ENCODE measurements at places on chromosomes 1 and 21. TPM values are rescaled to one million over a fixed set of nuclear protein-coding genes. Genes with fewer than 3 reads are reported as not detected.

Gene PLCH2
- total RNA-seq = 90.0 TPM

Gene TINAGL1
- total RNA-seq = 218 TPM

Gene SELE
- total RNA-seq = 5.4 TPM

Gene PLEKHN1
- total RNA-seq = 28.5 TPM

Gene UBE2U
- total RNA-seq = not detected

Gene FCN3
- 2.1 TPM for total RNA-seq

Gene LMX1A
- total RNA-seq = not detected

DNA sequence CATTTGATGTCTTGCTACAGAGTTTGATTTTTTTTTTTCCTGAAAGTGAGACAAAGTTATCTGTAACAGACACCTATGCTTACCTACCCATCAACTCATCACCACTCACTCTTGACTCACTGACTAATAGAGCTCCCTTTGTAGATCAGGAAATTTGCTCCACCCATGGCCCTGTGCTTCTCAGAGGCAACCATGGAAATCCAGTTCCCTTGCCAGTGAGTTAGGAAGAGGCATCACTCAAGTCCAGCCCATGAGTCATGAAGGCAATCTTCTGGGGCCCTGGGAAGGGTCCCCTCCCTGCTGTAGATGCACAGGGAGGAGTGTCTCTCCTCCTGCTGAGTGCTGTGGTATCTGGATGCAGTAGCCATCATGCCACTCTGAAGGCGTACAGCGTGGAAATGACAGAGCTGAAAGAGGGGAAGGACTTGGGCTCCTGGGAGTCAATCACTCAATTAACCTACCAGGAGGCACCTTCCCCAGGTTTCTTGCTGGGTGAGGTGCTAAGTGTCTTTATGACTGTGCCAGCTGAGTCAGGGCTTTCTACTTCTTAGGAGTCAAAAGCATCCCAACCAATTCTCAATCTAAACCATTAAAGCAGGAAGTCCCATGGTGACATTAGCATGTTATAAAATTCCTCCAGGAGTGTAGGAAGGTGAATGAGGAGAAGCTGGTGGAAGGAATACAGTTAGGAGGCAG, 56.1 kb downstream of the DNTTIP2 start:
- DNase-seq = no peak

DNA sequence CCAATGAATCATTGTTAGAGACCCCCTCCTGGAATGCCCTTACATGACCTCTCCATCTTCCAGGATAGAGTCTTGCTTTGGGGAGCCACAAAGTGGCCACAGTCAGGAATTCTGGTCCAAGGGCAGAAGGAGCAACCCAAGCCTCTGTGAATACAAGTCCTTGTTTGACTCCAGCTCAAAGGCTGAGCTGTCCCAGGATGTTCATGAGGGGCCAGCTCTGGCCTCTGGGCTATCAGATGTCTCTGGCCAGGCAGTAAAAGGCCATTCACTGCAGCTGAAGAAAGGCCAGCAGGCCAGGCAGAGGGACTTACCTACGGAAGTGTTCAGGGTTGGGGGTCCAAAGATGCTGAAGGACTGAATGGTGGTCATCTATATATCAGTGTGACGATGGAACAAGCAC, 98.3 kb upstream of the IPO9 start:
- no peak for DNase-seq

DNA sequence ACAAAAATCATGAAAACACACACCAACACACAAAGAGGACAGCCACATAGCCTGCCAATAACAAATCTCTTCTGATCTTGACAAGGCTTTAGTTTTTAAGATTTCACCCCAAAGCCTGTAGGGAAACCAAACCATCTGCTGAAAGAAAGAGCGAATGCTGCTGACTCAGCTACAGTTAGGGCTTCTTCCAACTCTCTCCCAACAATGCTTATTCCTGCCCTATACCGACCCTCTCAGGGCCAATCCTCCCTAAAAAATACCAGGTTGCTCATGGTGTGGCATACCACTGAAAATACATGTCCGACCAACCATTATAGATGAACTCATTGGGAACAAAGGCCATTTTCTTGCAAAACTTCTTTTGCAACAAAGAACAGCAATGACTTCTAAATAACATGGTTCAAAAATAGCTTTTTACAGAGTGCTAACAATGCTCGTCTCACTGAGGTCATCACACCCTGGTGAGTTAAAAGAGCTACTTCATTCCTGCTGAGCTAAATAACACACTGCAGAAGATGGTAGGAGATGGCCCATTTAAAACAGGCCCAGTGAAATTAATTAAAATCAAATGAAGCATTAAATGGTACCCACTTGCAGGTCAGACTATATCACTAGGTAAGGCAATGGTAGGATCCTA, 86.1 kb downstream of the KIAA0319L start:
- DNase-seq = no peak

GRCh38 chr1:61782771-61783170, 40.5 kb downstream of the PATJ start:
- DNase-seq = no peak

- no peak for DNase-seq
Observed at GRCh38 chr1:27292106-27292505, 29.9 kb upstream of the TMEM222 start.

GRCh38 chr1:74971982-74972381, 162.2 kb upstream of the LHX8 start:
- DNase-seq = no peak

All from ureter (tissue), 1 donor.